ENCODE measurements at places on chromosomes 7 and 10.

DNA sequence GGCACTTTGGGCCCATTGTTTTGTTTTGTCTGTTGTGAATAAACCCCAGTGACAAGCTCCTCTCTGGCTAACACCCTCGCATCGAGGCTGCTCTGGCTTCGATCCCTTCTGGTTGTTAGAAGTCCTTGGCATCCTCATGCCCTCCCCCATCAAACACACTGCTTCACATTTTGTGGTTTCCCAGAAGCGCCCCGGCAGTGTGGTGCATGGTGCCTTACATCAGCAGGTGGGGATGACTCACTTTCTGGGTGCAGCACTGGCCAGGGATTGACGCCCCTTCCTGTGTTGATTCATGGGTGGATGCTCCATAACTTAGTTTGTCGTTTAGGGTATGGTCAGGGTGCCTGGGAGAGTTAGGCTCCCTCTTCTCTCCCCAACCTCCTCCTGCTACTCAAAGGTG, 51.4 kb downstream of the PLPP4 start:
- no peak for DNase-seq

- no peak for DNase-seq
Observed at GRCh38 chr7:24821045-24821753, 63.9 kb upstream of the GSDME start.

DNA sequence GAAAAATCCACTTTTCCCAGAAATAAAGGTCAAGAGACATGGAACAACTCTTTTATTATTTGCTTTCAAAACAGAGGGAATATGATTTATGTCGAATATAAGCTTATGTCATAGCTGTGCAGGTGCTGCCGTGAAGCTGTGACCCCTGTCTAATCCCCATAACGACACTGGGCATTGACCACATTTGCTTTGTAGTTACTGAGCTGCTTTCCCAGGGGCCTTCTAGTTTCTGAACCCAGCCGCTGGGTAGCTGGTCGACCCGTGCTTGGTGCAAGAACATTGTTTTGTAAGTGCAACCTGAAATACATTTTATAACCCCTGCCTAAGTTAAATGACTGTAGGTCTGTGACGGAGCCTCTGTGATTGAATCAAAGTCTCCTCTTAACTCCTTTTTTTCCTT, 144.9 kb upstream of the HDAC9 start:
- DNase-seq: no peak

DNA sequence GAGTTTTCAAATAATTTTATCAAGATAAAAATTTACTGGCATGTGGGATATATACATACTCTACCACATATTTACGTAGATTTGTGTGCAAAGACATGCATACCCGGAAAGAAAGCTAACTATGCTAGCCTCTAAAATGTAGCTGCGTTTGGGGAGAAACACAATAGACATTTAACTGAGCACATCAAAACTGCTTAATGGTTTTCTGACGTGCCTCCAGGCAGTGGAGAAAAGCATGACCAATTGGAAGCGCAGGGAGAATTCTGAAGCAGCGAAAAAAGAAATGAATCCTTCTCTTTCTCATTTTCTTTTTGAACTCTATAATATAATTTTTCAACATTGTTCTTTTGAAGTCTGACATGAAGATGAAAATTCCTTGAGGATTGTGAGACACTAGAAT, 60.3 kb upstream of the LYZL1 start:
- DNase-seq: no peak

DNA sequence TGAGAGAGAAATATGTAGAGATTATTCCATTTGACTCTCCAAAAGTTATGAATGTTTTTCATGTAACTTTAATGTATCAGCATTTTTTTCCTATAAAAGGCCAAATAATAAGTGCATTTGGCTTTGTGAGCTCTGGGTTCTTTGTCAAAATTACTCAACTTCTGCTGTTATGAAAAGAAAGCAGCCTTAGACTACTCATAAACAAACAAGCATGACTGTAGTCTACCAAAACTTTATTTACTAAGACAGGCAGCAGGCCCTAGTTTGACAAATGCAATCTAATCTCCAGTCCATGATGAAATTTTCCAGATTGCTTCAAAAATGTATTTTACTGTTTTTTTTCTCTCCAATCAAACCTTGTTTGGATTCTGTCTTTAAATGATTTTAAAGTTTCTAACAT, 46.3 kb downstream of the MRPL32 start:
- DNase-seq: no peak

- DNase-seq: no peak
Observed at GRCh38 chr7:21191321-21192073, 236.4 kb upstream of the SP4 start.

GRCh38 chr7:7210475-7211237, 28.3 kb downstream of the C1GALT1 start:
- no peak for DNase-seq

- DNase-seq: no peak
Observed at GRCh38 chr7:107319724-107320228, 150.1 kb upstream of the GPR22 start.

DNA sequence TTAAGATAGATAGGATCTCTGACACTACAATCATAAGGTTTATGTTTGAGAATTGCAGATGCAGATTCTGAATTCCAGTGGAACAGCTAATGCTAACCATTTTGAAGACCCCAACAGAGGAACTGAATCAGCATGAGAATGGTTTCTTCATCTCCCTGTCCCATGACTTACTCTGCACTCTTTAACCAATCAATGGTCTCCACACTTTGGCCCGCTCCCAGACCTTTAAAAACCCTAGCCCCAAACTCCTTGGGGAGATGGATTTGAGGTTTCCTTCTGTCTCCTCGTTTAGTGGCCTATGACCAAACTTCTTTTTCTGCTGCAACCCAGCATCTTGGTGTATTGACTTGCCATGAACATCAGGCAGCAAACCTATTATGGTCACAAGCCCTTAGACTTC, 804.9 kb downstream of the LRMDA start:
- no peak for DNase-seq

- DNase-seq: no peak
Observed at GRCh38 chr10:18224626-18225445, 84.6 kb downstream of the CACNB2 start.

DNA sequence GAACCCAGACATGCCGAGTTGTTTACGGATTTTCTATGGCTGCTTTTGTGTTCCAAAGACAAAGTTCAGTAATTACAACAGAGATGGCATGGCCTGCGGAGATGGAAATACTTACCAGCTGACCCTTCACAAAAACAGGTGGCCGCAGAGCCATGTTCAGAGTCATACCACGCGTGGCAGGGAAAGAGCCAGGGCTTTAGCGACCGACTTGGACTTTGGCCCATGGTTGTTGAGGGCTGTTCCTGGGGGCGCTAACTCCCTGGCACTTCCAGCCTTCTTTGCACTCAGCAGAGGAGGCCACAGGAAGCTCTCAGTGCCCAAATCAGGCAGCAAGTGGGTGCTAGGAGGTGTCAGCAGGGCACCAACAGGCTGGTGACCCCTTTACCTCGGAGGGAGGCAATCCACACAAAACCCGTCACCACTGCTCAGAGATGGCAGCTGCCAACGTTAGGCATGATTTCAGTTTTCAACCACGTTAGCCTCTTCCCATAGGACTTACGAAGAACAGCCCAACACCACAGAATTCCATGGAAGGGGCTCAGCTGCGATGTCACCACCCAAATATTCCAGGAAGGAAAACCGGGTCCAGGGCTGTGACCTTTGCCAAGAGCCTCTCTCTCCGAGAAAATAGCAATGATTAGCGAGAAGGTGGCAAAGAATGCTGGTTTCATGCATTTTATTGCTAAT, 21.4 kb upstream of the CNPY1 start:
- no peak for DNase-seq

- DNase-seq: no peak
Observed at GRCh38 chr10:97539523-97540200, 32.9 kb upstream of the ANKRD2 start.

GRCh38 chr10:13712837-13713581, 126.2 kb downstream of the PRPF18 start:
- DNase-seq: no peak

GRCh38 chr10:132102071-132102716, 36.4 kb downstream of the JAKMIP3 start:
- DNase-seq: no peak

DNA sequence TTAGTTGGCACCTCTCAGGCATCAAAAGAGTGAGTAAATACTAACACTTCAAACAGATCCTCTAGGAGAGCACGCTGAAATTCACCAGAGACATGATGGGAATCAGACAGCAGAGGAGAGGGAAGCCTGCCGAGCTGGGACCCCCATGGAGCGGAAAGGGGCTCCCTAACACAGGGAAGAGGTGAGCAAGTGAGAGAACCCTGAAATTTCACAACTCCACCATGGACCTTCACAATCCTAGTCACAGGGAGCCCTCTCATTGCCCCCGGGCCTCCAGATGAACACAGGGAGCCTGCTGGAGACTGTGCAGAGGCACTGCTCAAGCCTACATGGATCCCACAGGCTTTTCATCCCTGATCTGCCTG, 59.2 kb upstream of the ANTXRL start:
- no peak for DNase-seq

DNA sequence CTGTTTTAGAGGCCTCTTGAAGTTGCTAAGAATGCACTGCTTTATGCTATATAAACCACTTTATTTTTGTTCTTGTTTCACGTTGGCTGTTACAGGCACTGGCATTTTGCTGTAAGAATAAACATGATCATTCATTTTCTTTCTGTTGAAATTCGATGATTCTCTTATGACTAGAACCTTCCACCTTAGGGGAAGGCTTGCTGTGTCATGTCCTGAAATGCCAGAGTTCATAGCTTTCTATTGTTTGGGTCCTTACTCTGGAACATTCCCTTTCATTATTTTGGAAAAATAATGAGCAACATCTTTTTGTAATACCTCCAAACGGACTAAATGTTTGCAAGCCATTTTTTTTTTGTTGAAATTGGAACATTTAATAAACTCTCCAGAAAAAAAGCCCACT, 495.1 kb upstream of the POT1 start:
- DNase-seq: no peak

Measured in NCI-H748 treated with DMSO at 0.1 percent for 48 hours (cell line).